ENCODE measurements at places on chromosomes 6 and 20. TPM values are rescaled to one million over a fixed set of nuclear protein-coding genes. Genes with fewer than 3 reads are reported as not detected.

GRCh38 chr6:167122041-167122826, 662 bp upstream of the CCR6 start:
- no peak for DNase-seq

DNA sequence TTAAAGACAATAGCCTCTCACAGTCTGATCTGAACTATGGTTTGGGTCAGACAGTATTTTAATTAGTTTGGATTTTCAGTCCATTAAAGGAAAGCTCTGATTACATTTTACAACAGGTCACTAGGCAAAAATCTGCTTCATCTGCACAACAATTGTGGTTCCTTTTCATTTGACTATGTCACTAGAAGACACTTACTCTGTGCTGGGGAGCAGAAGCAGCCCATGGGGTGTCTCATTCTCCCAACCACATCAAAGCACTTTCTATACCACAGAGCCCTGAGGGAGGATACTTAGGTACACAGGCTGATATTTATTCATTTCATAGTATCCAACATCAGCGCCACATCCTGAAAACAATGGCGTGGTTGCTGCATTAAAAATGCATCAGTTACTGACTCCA, 36.6 kb upstream of the HDAC2 start:
- no peak for DNase-seq

DNA sequence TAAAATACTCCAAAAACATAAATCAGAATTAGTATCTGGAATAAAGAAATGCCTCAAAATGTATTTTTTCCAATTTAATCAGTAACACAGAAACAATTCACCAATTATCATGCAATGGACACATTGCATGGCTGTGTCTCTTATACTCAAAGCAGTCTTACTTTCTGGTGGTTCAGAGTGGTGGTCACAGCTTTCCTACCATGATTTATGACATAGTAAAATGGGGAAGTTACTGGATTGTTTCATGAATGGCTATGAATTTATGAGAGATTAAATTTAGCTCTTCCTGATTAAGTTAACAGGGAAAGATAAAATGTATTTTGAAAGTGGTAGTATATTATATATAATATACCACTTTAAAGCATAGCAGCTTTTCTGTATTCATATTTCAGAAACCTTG, 331.5 kb upstream of the MAP3K7 start:
- DNase-seq, result no peak

GRCh38 chr6:88492824-88493223, 326.7 kb upstream of the CNR1 start:
- DNase-seq, result no peak

GRCh38 chr6:108168501-108169463, 3.0 kb downstream of the NR2E1 start:
- DNase-seq, result no peak

DNA sequence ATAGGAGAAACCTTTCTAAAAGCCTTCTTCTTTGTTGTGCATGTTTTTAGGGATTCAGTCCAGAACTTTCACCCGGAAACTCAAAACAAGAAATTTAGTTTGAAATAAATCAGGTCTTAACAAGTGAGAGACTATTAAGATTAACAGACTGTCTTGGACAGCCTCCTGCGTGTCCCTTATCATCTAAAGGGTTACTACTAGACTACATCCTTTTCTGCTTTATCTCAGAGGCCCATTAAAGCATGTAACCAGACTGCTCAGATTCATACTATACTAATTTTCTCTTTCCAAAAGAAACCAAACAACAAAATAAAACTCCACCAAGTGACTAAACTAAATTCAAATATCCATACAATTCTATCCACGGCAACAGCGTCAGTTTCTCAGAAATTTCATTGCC, 173.8 kb downstream of the GMPR start:
- DNase-seq, result no peak

GRCh38 chr6:18533793-18534192, 146.6 kb downstream of the RNF144B start:
- DNase-seq, result no peak

GRCh38 chr6:73586416-73586974, 65.7 kb upstream of the EEF1A1 start:
- DNase-seq, result no peak

DNA sequence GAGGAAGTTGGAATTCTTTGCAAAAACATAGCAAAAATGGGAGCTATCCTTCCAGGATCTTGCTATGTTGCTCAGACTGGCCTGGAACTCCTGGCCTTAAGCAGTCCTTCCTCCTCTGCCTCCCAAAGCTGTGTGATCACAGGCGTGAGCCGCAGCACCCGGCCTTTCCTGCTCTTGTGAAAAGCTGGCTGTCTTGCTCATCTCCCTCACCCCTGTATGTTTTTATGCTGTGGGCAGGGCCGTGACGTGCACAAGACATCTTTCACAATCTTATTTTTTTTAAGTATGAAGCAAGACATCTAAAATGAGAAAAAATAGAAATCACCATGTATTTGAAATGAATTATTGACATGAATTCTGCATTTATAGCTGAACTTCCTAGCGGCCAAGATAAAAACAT, 110.4 kb downstream of the SAMD5 start:
- DNase-seq, result no peak

GRCh38 chr6:508006-508405, 116.5 kb downstream of the IRF4 start:
- no peak for DNase-seq

- DNase-seq, result no peak
These were observed 72.6 kb upstream of the THBS2 start for GRCh38 chr6:169326067-169326799.

GRCh38 chr20:47949230-47949629, 163.9 kb upstream of the SULF2 start:
- no peak for DNase-seq

DNA sequence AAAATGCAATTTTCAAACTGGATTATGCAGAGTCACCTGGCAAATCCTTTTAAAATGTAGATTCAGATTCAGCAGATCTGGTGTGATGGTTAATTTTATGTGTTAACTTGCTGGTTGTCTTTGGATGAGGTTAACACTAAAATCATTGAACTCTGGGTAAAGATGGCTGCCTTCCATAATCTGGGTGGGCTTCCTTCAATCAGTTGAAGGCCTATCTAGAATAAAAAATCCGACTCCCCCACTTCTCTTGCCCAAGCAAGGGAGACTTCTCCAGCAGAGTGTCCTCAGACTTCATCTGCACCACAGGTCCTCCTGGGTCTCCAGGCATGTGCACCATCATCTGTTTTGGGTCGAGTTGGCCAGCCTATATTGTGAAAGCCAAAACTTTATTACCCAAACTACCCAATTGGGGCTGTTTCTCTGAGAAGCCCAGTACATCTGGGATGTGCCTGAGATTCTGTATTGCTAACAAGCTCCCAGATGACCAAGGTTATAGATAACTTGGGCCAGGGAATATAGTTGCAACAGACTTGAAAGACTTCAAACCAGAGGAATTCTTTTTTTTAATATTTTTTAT, 1.6 kb upstream of the SLC17A5 start:
- no peak for DNase-seq

- no peak for DNase-seq
These were observed 202.3 kb downstream of the GMDS start for GRCh38 chr6:2042956-2043648.

GRCh38 chr6:65006788-65007187, 700.2 kb downstream of the EYS start:
- no peak for DNase-seq

GRCh38 chr6:137698636-137699030, 168.4 kb upstream of the TNFAIP3 start:
- no peak for DNase-seq

DNA sequence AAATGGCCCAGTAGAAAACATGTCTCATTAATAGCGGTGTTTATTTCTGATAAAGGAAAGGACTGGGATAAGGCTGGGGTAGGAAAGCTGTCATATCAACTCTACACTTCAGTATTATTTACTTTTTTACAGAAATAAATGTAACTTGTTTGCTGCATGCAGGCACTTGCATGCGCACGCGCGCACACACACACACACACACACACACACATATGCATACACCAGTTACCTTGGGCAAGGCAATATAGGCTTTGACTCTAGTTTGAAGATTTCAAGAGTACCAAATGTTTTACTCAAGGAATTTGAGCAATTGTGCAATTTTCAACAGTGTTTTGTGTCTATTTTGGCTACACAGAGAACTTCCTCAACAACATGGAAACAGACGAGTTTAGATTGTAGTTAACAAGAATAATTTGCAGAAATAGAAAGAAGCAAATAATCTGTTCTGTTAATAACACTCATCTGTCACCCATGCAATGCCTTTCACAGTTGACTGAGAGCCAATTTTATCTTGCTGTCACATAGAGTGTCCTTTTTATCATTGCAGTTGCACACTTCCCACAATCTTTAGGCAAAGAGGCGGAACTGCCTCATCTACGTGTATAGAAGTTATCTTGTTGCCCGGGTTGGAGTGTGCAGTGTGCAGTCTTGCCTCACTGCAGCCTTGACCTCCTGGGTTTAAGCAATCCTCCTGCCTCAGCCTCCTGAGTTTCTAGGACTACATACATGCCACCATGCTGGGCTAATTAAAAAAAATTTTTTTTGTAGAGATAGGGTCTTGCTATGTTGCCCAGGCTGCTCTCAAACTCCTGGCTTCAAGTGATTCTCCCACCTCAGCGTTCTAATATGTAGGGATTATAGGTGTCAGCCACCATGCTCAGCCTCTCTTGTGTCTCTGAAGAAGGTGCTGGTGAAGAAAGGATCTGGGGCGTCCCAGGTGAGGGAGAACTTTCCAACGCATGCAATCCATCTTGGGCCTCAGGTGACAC, 74.8 kb upstream of the SHLD1 start:
- DNase-seq, result no peak

DNA sequence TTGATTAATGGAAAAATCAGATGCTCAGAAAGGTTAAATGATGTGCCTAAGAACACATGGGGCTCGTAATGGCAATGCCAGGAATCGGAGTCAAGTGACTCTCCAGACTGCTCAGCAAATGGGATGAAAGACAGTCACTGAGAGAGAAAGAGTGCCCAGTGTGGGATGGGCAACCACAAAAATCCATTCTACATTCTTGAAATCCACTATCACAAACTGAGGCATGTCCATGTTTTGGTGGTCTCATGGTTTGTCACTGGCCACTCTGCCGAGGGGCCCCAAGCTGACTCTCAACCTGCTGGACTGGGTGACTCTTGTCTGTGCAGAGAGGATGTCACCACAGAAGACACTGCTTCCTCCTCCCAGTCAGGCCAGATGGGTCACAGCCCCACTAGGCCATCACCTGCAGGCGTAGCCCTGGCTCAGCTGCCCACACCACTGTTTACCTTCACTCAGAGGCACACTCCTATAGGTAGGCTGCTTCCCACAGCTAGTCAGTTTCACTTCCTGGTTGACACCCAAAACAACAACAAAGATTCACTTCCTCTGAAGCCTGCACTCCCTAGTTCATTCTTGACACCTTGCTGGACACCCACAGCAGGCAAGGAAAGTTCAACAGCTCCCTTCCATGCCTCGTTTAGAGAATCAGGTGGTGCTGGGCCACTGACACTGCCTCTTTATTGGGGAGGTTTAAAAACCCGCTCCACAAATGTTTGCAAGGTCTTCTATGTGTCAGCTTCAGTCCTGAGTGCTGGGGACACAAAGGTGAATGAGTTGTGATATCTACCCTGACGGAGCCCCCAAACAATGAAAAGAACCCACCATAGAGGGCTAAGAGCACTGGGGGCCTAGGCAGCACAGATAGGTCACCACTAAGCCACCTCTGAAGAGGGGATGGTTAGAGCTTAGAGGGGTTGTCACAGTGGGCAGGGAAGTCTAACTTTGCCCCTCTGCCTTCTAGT, 21.7 kb downstream of the MAP1LC3A start:
- DNase-seq, result no peak

- DNase-seq, result peak; percentile 80
These were observed 31.4 kb downstream of the ACSS2 start for GRCh38 chr20:34907616-34908469.

GRCh38 chr20:48293671-48294070, 508.4 kb upstream of the SULF2 start:
- no peak for DNase-seq

DNA sequence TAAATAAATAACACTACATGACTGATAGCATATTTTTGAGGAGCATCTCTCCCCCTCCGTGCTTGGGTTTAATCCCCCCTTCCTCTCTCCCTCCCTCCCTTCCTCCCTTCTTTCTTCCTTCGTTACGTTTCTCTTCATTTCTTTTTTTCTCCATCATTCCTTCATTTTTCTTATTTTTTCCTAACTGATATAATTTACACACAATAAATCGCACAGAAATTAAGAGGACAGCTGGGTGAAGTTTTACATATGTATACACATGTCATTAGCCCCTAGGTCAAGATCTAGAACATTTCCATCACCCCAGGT, 51.4 kb upstream of the EZR start:
- DNase-seq, result no peak

- no peak for DNase-seq
These were observed 1.2 kb downstream of the PANK2 start for GRCh38 chr20:3890398-3890751.

DNA sequence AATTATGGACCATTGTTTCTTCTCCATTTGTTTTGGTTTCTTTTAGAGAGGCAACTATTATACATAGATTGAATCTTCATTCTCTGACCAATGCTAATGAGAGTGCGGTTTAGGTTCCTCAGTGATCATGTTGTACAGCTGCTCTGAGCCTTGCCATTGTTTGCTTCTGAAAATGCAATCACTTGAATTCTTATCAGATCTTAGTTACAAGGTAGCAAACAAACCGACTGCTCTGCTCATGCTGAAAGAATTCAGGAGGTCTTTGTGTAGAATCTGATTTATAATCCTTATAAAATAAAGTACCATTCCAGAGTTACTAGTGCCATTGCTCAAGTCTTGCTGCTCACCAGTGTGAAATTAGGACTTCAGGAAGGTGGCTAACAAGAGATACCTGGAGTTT, 569.1 kb upstream of the ID4 start:
- DNase-seq, result no peak

- no peak for DNase-seq
These were observed 37.9 kb downstream of the NEDD9 start for GRCh38 chr6:11194356-11195218.

GRCh38 chr20:48687117-48687800, 140.5 kb downstream of the PREX1 start:
- no peak for DNase-seq

DNA sequence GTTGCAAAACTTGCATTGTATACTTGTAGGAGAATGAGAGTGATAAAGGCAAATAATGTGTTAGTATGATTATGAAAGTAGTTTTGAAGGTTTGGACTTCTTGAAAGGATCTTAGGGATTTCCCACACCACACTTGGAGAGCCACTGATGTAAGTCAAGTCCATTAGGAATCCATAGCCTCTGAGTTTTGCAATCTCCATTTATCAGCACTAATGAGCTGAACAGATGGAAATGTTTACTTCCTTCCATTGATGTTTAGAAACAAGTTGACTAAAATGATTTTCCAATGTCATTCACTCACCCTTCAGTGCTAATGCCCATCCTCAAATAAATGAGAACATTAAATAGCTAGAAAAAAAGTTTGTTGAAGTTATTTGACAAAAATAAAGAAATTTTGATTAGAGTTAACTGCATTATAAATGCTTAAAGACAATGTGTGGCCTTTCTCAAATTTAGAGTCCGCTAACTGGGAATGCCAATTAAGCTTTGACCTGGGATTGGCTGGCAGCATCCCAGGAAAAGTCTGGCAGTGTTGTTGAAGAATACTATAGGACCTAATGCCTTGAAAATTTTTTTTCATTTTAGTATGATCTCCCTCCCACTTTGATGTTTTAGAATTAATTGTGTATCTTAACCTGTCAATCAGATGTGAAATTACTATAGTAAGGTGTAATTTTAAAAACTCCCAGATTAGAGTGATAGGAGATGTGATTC, 68.0 kb downstream of the SLC35F1 start:
- DNase-seq, result no peak

SSTR4 gene
- polyA plus RNA-seq, result not detected

NPBWR2 gene
- not detected for polyA plus RNA-seq

TREML4 gene
- 0.07 TPM for polyA plus RNA-seq

PRDM13 gene
- not detected for polyA plus RNA-seq

ZNF311 gene
- 0.21 TPM for polyA plus RNA-seq

FAM217A gene
- not detected for polyA plus RNA-seq

RFX6 gene
- not detected for polyA plus RNA-seq

Data from heart left ventricle (tissue), 16 donors.